ENCODE measurements at places on chromosomes 2 and 18.
A peak's percentile ranks its signal among the peaks of the same experiment; 100 is the strongest.

DNA sequence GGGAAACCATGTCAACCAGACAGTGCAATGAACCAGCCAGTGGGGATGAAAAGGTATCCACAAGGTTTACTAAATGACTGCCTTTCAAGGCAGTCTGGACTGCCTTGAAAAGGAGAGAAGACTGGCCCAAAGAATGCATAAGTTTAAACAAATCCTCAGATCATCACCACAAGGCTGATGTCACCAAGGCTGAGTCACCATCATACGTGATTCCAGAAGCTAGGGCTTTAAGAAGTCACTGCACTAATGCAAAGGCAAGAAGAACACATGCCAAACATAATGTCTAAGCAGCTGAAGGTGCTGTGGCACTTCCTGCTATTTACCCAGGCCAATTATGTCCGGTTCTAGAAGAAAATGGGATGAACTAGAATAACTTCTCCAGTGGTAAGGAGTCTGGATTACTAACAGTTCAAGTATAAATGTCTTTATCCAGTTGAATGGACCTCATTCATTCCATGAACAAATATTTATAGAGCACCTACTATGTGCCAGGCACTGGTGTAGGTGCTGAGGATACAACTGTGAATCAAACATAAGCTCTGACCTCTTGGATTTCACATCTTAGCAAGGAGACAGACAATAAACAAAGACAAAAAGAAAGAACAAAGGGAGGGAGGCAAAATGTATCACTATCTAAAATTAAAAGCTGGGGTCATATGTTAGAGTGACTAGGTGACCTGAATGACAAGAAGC, 37.6 kb upstream of the ONECUT2 start:
- DNase-seq: no peak

GRCh38 chr2:221767106-221768012, 195.3 kb upstream of the EPHA4 start:
- no peak for DNase-seq

DNA sequence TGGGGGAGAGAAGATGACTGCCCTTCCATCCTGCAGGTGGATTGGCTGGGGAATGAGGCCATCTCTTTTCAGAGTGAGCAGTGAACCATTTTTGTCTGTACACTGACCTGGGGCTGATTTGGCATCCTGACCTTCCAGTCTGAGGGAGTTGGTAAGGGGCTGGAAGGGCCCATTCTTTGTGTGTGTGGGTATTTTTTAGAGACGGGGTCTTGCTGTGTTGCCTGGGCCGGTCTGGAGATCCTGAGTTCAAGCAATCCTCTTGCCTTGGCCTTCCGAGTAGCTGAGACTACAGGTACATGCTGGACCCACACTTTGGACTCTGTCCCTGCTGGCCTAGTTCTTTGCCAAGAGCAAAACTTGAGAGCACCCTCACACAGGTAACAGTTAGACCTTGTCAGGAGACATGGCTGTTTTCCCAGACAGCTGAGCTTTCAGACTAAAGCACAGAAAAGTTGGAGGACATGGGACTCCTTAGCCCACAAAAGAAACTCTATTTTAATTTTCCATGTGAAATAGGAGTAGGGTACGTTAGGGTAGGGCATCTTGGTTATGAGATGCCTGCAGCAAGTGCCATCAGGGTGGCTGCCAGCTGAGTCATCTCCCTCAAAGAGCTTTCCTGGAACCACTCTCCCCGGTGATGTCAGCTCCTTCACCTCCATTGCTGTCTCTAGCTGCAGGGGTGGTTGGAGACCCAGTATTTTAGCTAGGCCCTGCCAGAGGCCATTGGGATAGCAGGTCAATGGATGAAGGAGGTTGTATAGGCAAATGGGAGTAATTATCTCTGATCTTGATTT, 60.7 kb downstream of the DGKD start:
- no peak for DNase-seq

- DNase-seq: no peak
Observed at GRCh38 chr18:56326336-56327072, 311.9 kb downstream of the TXNL1 start.

DNA sequence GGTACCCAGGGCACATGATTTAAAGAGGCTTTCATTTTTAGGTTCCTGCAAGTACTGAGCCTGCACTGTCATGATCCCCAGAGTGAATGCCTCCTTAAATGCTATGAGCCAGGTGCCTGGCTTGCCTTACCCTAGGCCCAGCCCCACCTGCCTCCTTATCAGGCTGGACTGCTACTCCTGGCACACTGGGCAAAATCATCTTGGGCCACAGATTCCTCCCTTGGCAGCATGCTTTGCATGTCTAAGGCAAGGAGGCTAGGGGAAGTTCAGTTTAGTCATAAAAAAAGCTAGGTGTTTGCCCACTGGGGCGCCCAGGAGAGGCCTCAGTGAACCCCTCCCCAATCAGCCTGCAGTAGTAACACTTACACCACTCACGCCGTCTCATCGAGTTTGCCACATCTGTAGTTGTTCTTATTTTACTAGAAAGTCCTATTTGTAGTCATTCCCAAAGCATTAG, 45.1 kb downstream of the LBH start:
- peak; percentile 43 for DNase-seq

GRCh38 chr2:236665101-236665500, 95.5 kb downstream of the ACKR3 start:
- DNase-seq: no peak

GRCh38 chr18:9577361-9577760, 37.0 kb downstream of the PPP4R1 start:
- no peak for DNase-seq

- DNase-seq: no peak
Observed at GRCh38 chr2:23436346-23437098, 51.5 kb downstream of the KLHL29 start.

DNA sequence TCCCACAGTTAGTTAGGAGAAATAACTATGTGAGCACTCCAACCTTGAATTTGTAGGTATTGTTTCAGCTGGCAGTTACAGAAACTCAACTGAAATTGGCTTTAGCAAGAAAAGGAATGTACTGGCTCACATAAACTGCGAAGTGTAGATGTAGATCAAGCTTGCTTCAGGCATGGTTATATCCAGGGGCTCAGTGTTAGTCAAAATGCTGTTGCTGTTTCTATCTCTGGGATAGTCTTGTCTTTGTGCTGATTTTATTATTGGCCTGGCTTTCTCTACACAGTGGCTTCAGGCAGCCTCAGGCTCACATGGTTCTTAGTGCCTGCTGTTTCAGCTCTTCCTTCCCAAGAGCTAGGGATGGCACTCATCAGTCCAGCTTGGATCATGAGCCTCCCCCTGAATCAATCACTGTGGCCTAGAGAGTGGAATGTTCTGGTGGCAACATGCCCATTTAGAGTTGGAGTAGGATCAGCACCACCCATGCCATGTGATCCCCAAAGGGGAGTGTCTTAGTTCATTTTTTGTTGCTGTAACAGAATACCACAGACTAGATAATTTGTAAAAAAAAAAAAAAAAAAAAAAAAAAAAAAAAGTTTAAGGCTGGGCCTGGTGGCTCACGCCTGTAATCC, 69.1 kb upstream of the FOXI3 start:
- no peak for DNase-seq

DNA sequence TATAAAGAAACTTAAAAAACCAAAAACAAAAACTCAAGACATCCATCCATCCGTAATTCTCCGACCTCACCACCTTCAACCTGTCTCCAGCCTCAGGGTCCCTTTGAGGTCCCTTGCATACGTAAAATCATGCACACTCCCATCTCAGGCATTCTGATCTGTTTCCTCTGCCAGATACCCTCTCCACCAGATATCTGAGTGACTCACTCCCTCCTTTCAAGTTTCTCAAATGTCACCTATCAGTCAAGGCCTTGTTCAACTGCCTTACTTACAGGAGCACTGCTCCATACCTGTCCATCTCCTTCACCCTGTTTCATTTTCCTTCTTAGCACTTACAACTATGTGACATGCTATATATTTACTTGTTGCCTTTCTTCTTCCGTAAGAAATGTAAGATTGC, 369.3 kb downstream of the NBAS start:
- DNase-seq: no peak

- DNase-seq: no peak
Observed at GRCh38 chr2:218781691-218782527, at the start of gene CYP27A1. TSS of gene CYP27A1 (plus strand) at chr2:218782147. CDS start at chr2:218782183, 36 bp downstream.

DNA sequence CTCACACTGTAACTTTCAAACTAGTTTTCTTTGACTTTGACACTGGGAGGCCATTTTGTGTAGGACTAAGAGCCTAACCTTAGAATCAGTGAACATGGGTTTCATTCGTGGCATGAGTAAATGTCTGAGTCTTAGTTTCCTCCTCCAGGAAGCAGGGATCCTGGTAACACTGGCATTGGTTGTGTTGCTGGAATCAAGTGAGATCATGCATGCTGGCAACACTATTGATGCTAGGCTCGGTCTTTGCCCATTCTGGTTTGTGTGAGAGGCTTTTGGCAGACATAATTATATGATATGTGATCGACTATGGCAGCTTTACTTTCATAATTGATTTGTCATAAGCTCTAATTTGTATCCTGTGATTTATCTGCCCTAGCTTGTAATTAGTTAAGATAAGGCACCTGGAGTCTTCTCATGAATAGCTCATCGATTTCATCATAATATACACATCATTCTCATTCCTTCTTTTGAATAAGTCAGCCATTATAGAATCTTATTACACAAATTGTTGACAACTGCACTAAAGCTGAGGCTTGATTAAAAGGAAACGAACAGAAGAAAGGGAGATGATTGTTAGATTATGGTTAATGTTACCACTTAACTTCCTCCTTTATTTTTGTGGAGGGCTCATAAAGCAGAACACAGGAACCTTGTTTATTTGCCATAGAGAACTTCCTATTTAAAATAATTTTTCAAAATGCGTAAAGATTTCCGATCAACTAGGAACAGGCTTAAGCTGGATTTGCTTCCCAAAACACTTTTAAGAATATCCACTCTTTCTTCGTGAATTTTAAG, 12.6 kb downstream of the PPP1R1C start:
- DNase-seq: no peak

- DNase-seq: no peak
Observed at GRCh38 chr2:227813229-227813561, 447 bp upstream of the CCL20 start.

DNA sequence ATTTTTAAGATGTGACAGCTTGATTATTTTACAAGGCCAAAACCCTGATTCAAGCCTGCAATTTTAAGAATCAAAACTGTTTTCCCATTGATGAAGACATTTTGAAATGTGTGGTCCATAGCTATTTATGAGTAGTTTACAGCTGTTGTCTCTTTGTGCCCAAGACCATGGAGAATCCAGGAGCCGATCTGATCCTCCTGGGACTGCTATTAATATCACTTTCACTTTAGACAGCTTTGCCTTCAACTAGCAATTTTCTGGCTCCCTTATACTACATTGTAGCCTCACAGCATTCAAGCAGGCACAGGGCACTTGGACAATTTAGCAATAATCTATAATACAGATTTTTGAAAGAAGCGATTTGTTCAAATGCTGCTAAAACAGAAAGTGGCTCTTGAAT, 172.9 kb downstream of the SLC8A1 start:
- no peak for DNase-seq

DNA sequence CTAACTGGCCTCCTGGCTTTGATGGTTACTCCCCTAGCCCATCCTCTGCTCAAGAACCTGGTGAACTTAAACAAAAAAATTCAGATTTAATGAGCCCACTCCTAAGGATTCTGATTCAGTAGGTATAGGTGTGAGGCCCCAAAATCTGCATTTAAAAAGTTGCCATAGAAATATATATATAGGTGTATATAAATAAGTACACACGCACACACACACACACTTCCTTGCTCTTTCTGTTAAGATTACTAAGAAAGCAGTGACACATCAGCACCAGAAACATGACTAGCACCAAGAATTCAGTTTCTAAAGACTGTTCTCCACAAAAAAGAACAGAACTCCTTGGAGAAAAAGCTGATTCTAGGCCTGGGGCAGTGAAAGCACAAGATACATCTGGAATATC, 17.8 kb downstream of the EML6 start:
- DNase-seq: no peak

- no peak for DNase-seq
Observed at GRCh38 chr2:234597576-234597861, 100.6 kb upstream of the ARL4C start.

GRCh38 chr2:105099153-105099552, 61.3 kb downstream of the MRPS9 start:
- DNase-seq: no peak

DNA sequence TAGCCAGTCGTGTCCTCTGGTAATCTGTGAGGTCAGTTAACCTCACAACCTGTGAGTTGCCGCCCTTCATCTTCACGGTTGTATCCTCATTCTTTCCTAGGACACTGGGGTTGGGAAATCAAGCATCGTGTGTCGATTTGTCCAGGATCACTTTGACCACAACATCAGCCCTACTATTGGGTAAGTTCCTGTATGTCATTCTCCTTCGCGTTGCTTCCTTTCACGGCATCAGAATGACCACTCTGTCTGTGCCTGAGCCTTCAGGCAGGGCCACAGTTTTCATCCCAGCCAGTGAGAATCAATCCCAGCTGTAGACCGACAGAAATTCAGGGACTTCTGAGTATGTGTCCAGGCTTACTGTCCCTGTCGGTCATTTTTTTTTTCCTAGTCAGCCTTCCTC, 67.1 kb downstream of the RAB31 start:
- DNase-seq: no peak

DNA sequence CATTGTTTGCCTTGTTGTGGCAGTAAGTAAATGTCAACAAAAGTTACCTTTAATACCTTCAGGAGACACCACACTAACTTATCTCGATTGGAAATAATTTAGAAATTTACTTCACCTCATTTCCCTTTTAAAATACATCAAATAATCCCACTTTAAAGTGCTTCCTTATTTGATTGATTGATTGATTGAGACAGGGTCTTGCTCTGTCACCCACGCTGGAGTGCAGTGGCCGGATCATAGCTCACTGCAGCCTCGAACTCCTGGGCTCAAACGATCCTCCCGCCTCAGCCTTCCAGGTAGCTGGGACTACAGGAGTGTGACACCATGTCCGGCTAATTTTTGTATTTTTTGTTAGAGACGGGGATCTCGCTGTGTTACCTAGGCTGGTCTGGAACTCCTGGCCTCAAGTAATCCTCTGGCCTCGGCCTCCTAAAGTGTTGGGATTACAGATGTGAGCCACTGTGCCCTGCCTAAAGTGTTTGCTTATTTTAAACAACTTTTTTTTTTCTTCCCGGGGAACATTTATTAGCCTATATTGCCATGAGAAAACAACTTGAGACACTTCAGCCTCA, 12.0 kb upstream of the PAX3 start:
- DNase-seq: no peak

GRCh38 chr2:119575439-119575838, 31.2 kb downstream of the CFAP221 start:
- DNase-seq: no peak

DNA sequence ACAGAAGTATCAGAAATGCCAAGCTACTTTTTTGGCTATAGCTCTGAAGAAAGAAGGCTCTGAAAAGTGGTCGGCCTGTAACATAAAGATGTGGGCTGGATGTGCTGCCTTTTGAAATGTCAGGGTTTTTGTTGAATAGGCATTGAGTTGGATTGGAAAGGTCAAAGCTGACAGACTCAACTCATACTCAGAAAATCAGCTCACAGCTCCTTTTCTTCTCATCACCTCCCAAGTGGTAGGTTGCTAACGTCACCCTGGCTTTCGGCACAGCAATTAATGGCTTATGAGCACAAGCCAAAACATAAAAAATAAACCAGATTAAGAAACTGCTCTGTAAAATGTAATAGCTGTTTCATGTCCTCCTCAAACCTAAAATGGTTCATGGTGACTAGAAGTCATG, 68.3 kb downstream of the KCNF1 start:
- DNase-seq: no peak

- no peak for DNase-seq
Observed at GRCh38 chr2:209194717-209195116, 229.1 kb upstream of the MAP2 start.
